A549 (cell line): ENCODE measurements at places on chromosomes 12 and 14. TPM values are rescaled to one million over a fixed set of nuclear protein-coding genes. Genes with fewer than 3 reads are reported as not detected.

Gene JAG2
- 20.4 to 26.8 TPM (median 22.5 TPM) in 3 replicates for polyA plus RNA-seq

Gene MYL2
- polyA plus RNA-seq, result not detected in 3 replicates

Gene SSPN
- polyA plus RNA-seq, result 0.85 to 2.0 TPM (median 1.2 TPM) in 3 replicates

Gene NKX2-1
- not detected in 3 replicates for polyA plus RNA-seq

Gene MAX
- 37.3 to 44.0 TPM (median 37.5 TPM) in 3 replicates for polyA plus RNA-seq

Gene LBHD2
- not detected in 3 replicates for polyA plus RNA-seq

Gene BIN2
- 0.05 to 0.08 TPM in 2 of 3 replicates, not detected in the other for polyA plus RNA-seq

Gene PLEKHD1
- 0.03 to 0.05 TPM (median 0.04 TPM) in 3 replicates for polyA plus RNA-seq

Gene CPNE6
- not detected in 3 replicates for polyA plus RNA-seq

Gene AQP6
- polyA plus RNA-seq, result 0.04 to 0.21 TPM in 2 of 3 replicates, not detected in the other

Gene SERPINA4
- polyA plus RNA-seq, result not detected in 3 replicates

Gene REM2
- 0.23 to 0.46 TPM (median 0.29 TPM) in 3 replicates for polyA plus RNA-seq

Gene TOMM20L
- not detected in 3 replicates for polyA plus RNA-seq

Gene GYS2
- polyA plus RNA-seq, result 0.04 TPM in 1 of 3 replicates, not detected in the others

Gene RNASE7
- not detected in 3 replicates for polyA plus RNA-seq

Gene CLEC14A
- not detected in 3 replicates for polyA plus RNA-seq

Gene PAX9
- 0.63 to 0.75 TPM (median 0.66 TPM) in 3 replicates for polyA plus RNA-seq

Gene ZNF384
- 64.7 to 86.4 TPM (median 79.8 TPM) in 3 replicates for polyA plus RNA-seq

Gene TAS2R19
- polyA plus RNA-seq, result 0.09 to 0.19 TPM (median 0.13 TPM) in 3 replicates

Gene SLCO1B1
- polyA plus RNA-seq, result 1.5 to 2.0 TPM (median 1.5 TPM) in 3 replicates

Gene TAS2R20
- 0.15 to 0.21 TPM (median 0.15 TPM) in 3 replicates for polyA plus RNA-seq

Gene MANSC4
- 0.12 to 0.16 TPM in 2 of 3 replicates, not detected in the other for polyA plus RNA-seq

Gene LRTM2
- not detected in 3 replicates for polyA plus RNA-seq
